ENCODE measurements at places on chromosomes 13 and 19.

DNA sequence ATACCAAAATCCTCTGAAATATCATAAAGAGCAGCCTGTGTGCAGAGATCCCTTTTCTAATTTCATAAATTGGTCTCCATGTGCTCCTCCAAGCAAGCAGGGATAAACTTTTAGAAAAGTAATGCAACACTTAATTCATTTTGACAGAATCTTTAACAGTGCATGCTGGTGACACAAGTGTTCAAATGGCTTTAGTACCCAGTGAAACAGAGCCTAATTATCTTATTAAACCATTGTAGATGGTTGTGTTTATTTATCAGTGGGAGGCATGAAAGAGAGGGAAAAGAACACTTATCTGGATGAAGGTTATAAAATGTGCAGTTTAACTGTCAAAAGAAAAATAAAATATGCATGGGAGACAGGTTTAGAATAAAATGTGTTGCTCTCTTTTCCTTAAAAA, 945.0 kb upstream of the PCDH20 start:
- no peak for DNase-seq

DNA sequence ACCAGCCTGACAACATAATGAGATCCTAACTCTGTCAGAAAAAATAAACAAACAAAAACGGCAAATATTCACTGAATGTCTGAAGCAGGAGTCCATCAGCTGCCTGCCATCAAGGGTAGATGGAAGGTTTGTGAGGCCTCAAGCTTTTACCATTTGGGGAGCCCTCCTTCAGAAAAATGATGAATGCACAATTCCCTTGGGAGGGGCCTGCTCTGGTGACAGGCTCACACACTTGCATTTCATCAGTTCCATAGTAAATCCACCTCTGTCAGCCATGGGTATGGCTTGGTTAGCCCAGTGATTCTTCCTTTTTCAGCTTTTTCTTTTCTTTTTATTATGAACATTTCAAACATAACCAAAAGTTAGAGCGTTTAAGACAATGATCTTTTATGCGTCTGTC, 26.3 kb upstream of the KATNAL1 start:
- DNase-seq, result no peak

GRCh38 chr19:36093146-36093662, 17.7 kb upstream of the OVOL3 start:
- DNase-seq, result peak; percentile 82

DNA sequence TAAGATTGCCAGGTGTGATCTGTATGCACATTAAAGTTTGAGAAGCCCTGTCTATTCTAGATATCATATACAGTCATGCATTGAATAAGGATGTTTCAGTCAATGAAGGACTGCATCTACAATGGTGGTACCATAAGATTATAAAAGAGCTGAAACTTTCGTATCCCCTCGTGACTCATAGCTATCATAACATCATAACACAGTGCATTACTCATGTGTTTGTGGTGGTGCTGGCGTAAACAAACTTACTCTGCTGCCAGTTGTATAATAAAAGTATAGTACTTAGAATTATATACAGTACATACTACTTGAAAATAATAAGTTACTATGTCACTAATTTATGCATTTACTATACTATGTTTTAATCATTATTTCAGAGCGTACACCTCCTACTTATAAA, 489.3 kb downstream of the GPC6 start:
- no peak for DNase-seq
